ENCODE measurements at places on chromosomes 13 and 19.

GRCh38 chr13:57946361-57946760, 314.8 kb downstream of the PCDH17 start:
- DNase-seq, result no peak

GRCh38 chr19:47021536-47022139, 2.0 kb downstream of the NPAS1 start:
- DNase-seq, result no peak

DNA sequence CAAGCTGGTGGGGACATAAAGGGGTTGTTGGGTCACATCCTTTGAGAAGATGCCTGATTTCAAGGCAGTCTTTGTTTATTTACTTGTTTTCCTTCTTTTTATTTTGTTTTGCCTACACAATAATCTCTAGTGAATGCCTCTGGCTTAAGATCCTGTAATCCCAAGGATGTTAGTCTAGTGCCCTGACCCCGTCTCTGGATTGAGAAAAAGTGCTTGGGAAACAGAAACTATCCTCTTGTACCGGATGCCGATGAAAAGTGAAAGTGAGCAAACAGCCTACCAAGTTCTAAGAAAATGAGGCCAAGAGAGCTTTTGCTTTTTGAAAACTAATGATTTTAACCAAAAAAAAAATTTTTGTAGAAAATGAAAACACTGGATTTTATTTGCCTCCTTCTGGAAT, 42.1 kb upstream of the C1QTNF9 start:
- no peak for DNase-seq

DNA sequence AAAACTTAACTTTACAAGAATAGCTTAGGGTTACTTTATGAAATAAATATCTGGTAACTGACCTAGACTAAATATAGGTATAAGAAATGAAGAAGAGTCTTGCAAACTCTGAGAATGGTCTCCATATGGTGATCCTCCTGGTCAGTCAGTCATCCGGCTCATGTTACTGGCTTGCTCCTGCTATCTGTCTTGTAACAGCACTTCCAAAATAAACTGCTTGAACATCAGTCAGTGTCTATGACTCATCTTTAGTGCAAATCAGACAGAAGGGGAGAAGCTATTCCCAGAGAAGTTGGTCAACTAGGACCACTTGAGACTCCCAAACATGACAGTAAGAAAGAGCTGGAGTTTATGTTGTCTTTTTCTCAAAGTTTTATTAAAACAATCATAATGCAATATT, 1550.9 kb downstream of the PCDH9 start:
- DNase-seq, result no peak
